ENCODE measurements at places on chromosomes 6 and 20.

- no peak for DNase-seq
Observed at GRCh38 chr6:131048933-131049515, 14.0 kb downstream of the EPB41L2 start.

- DNase-seq = no peak
Observed at GRCh38 chr6:15877231-15877630, 214.4 kb upstream of the DTNBP1 start.

DNA sequence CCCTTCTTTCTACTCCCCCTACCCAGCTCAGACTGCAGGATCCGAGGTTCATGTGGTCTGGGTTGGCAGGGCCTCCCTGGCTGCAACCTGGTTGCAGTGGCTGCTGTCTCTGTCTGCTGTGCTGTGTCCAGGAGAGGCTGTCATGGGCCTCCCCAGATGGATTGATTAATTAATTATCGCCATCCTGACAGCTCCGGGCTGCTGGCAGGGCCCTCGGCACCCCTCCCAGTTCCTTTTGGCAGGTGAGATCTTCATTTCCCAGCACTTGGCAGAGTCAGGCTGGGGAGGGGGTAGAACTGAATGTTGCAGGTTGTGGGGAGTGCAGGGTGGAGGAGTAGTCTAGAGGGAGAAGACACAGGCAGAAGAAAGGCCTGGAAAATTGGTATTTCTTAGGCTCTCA, 56.7 kb upstream of the ZFAND3 start:
- DNase-seq = no peak

DNA sequence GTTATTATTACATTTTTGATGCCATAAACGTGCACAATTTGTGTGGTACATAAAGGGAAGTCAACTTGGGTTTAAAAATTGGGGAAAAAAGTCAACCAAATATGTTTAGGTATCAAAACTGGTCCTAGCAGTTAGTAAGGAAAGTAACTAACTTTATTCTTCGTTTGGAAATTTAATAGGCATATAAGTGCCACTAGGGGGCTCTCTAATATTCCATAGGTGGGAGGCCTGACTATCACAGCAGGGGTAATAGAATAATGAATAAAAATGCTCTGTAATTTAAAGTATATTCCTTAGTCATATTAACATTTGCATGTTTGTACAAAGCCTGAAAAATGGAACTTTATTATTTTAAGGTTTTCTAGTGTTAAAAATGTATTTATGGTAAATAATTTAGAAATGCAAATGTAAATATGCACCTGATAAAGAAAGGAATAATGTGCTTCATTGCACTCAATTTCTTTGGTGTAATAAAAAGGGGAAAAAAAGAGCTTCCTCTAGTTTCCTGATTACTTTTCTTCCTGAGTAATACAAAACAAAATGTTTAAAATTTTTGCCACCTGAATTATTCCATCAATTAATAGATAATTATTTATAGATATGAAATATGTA, 125.7 kb upstream of the HDAC2 start:
- DNase-seq = peak; percentile 26

GRCh38 chr6:79231666-79232065, 2.8 kb downstream of the HMGN3 start:
- no peak for DNase-seq

DNA sequence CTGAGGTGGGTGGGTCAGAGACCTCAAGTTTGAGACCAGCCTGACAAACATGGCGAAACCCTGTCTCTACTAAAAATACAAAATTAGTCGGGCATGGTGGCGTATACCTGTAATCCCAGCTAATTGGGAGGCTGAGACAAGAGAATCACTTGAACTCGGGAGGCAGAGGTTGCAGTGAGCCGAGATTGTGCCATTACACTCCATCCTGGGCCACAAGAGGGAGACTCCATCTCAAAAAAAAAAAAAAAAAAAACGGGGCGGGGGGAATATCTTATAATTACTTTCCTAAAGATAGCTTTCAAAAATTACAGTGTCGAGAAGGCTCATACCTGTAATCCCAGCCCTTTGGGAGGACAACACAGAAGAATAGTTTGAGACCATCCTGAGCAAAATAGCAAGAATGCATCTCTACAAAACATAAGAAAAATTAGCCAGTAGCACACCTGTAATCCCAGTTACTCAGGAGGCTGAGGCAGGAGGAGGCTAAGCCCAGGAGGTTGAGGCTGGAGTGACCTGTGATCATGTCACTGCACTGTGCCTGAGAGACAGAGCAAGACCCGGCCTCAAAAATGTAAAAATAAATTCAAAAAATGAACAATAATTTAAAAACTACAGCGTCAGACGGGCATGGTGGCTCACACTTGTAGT, 25.8 kb downstream of the CBFA2T2 start:
- no peak for DNase-seq

GRCh38 chr6:136446579-136447187, 103.5 kb downstream of the MAP7 start:
- no peak for DNase-seq

- DNase-seq = no peak
Observed at GRCh38 chr6:136927292-136927691, 5.2 kb downstream of the SLC35D3 start.

DNA sequence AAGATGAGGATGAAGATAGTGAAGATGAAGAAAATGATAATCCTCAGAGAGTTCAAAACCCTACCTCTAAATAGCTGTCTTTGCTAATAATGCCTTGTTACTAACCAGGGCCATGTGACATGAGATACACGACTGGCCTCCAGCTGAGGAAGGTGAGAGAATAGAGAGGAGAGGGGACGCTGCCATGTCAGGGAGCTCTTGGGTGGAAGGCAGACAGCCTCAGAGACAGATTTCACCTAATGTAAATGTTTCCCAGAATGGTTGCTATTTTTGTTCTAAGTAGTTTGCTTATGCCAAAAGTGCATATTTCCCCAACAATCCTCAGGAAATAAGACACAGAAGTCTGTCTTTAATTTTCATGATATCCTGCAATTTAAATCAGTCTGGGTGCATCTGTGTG, 138.4 kb downstream of the ELOVL4 start:
- no peak for DNase-seq

DNA sequence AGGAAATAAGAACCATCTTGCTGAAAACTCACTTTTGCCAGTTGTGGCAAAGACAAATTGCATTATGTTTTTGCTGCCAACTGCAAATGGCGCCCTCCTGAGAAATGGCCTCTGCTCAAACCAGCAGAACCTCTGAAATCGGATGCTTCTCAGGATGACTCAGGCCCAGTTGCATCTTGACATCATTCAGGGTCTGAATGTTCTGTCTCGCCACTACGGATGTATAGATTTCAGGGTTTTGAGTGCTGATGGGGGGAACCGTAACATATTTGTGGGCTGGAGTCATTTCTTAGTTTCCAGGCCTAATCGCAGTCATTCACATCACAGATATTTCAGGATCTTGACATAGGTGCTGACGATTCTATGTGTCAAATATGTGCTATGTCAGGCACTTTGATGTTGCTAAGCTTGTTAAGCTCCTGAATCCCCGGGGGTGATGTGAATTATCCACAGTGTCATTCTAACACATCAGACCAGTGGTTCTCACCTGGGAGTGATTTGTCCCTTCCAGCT, 207.1 kb downstream of the NFATC2 start:
- DNase-seq = no peak

DNA sequence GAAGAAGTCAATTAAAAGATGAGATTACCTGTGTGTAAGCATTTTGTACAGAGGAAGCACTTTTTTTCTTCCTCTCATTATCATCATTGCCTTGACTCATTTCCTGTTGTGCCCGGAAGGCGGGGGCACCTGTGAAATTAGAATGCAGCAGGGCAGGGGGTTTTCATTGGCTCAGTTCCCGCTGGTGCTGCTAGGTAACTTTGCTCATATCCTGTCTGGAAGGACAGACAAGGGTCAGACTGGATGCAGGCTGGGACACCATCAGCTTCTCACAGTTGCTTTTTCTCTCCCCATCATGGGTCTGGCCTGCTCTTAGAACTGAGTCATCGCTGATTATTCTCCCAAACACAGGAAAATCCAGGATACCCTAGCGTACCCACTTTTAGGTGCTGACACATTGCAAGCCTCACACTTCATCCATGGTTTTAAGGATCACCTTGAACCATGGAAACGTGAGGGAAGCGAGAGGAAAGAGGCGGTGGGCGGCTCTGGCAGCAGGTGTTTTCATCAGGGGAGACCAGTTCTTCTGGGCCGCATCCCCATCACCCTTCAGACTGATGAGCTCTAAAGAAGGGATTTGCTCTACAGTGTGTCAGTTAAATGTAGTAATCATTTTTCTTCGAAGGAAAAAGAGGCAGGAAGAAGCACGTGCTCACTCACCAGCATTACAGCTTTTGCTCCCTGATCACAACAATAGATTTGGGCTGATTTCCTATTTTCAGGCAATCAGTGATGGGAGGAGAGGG, 195.7 kb upstream of the SASH1 start:
- no peak for DNase-seq

DNA sequence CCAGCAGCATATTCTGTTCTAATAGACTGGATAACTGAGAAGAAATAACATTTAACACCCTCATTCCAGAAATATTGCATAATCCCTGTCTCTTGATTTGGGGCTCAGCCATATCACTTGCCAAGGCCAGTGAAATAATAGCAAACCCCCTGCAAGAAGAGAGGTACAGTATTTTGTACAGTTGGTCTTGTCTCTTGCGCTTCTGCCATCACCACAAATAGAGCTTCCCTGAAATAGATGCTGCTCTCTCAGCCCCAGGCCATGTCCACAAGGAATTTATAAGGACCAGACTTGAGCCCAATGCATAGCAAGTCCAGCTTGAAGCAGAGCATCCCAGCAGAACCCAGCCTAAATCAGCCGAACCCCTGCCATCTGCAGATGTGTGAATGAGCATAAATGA, 254.0 kb downstream of the GRM1 start:
- no peak for DNase-seq

DNA sequence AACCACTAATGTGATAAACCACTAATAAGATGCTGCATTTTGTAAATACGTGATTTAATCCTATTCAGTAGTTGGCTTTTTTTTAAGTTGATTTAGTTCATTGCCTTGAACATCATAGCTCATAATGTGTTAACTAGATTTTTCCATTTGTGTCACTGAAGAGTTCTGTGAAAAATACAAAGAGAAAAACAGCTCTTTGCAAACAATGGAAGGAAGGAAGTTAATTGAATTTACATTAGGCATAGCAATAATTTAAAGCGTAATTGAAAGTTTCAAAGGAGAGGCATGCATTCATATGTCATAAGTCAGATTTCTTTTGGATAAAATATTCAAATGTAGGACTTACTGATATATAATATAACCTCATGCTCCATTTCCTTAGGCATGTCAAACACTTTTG, 102.3 kb downstream of the TBC1D7 start:
- DNase-seq = no peak
